ENCODE measurements at places on chromosomes 4 and X.
A peak's percentile ranks its signal among the peaks of the same experiment; 100 is the strongest.

- DNase-seq, result no peak
These were observed 1.7 kb downstream of the SH3D19 start for GRCh38 chr4:151323667-151324066.

DNA sequence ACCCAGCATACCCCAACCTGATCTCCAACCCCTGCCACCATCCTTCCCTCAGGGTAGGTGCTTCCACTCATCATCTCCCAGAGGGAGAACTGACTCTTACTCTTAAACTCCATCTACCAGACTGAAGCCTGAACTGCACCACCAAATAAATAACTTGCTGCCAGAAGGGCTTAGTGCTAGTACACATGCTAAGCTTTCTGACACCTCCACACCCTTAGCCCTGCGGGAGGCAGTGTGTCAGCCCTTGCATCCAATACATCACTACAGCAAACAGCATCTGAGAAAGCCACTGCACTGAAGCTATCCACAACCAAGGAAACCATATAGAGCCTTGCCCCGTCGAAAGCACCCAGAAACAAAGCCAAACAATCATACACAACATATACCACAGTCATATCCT is 68.6 kb upstream of the MCF2 start:
- DNase-seq, result no peak

GRCh38 chr4:168551211-168551610 is 54.4 kb downstream of the PALLD start:
- peak; percentile 4 for DNase-seq

DNA sequence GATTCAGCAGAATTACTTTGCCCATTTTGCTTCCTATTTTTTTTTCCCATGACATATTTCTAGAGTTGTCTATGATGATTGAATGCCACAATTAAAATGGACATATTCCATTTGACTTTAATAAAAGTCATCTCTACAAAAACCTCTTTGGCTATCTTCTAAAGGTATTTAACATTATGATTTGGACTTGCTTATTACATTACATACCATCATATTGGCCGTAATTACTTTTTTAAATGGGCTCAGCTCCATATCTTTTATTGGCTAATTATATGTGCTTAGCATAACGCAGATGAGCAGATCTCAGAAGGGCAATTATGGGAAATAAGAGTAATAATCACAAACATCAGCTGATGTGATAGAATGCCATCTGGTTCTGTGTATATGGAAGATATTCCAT is 4.5 kb upstream of the LNX1 start:
- no peak for DNase-seq

DNA sequence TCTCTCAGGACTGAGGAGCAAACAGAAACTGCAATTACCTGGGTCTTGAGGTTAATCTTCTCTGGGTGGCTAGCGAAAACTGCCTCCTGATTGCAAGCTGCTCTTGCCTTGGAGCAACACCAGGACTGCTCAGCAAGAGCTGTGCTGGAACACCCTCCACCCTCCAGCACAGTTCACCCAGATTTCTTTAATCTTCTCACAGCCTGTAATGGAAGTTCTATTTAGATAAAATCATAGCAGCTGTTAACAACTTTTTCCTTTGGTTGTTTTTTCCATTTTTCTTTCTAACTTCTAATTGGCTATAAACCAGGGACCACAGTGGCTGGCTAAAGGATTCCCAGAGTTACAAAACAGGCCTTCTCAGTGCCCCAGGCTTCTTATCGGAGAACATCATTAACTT is 36.3 kb downstream of the OPHN1 start:
- no peak for DNase-seq

DNA sequence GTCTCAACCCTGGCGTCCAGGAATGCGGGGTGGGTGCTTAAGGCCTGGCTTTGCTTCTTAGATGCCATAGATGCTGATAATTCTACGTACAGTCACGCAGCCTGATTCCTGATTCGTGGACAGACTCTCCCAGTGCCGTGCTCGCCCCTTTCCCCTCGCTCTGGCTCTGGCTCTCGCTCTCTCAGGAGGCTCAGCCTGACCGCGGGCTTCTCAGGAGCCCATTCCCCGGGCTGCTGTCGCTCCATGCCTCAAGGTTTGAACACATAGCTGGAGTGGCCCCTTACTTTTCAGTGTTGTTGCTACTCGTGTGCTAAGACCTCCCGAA is 59.2 kb upstream of the ZC4H2 start:
- DNase-seq, result no peak

- no peak for DNase-seq
These were observed 7.8 kb downstream of the C4orf54 start for GRCh38 chr4:99649778-99650177.

DNA sequence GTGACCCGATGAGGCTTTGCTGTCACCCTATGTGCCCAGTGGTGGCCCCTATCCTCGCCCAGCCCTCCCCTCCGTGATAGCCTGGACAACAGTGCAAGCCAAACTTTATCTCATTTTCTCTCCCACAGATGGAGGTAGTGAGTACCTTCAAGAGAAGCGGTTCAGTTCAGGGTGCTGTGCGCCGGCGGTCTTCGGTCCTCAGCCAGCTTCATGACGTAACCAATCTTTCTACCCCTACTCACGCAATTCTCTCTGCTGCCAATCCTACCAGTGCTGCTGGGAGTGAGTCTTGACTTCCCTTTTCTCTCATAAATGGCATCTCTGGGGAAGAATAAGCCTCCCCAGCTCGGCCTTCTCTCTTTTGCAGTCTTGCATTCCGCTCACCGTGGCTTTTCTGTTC is 29.5 kb downstream of the CCNQ start:
- peak; percentile 51 for DNase-seq

- DNase-seq, result no peak
These were observed 21.1 kb downstream of the ZBTB49 start for GRCh38 chr4:4311193-4311592.

DNA sequence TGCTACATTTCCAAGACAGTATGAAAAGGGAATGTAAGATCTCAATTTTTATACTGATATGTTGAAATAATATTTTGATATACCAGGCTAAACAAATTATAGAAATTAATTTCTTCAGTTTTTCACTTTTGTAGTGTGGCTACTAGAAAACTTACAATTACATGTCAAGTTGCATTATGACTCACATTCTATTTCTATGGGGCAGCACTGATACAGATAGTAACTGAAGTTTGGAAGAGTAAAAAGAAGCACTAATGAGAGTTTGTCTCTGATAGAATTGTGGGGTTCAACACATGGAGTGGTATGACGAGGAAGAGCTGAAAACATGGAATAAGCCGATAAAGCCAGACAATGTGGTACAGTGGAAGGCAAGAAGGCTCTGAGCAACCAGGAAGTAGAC is 95.6 kb downstream of the NR3C2 start:
- DNase-seq, result no peak

- no peak for DNase-seq
These were observed 1027.6 kb upstream of the PRKX start for GRCh38 chrX:4741024-4741423.

- peak; percentile 72 for DNase-seq
These were observed 81.4 kb downstream of the CEP44 start for GRCh38 chr4:174365018-174365587.

- no peak for DNase-seq
These were observed 41.3 kb upstream of the STAG2 start for GRCh38 chrX:123920105-123920785.

All from inflammatory macrophage (primary cell).